Type B pancreatic cell (in vitro differentiated cells): ENCODE measurements at places on chromosomes 7 and 10.
A peak's percentile ranks its signal among the peaks of the same experiment; 100 is the strongest.

GRCh38 chr10:48946891-48947500 is 7.4 kb upstream of the LRRC18 start:
- peaks cover 5% of the 10 kb centered on the region for H3K4me1 ChIP-seq
- DNase-seq, result no peak
- H3K36me3 ChIP-seq, result no peaks in the 10 kb centered on the region
- no peak overlapping the region for H3K27ac ChIP-seq
- H3K27me3 ChIP-seq, result peaks cover 11% of the 10 kb centered on the region

GRCh38 chr7:133910761-133911160 is 216.4 kb upstream of the LRGUK start:
- H3K27me3 ChIP-seq, result no peaks in the 10 kb centered on the region
- H3K36me3 ChIP-seq, result peaks cover 10% of the 10 kb centered on the region
- DNase-seq, result no peak
- no peaks in the 10 kb centered on the region for H3K4me1 ChIP-seq
- no peak overlapping the region for H3K27ac ChIP-seq

GRCh38 chr7:41110186-41110585 is 592.7 kb downstream of the INHBA start:
- DNase-seq, result no peak
- peaks cover 23% of the 10 kb centered on the region for H3K4me1 ChIP-seq
- no peaks in the 10 kb centered on the region for H3K27me3 ChIP-seq
- H3K27ac ChIP-seq, result no peak overlapping the region
- H3K36me3 ChIP-seq, result no peaks in the 10 kb centered on the region

- H3K36me3 ChIP-seq, result peaks cover 4% of the 10 kb centered on the region
- DNase-seq, result peak; percentile 70
- peaks cover 7% of the 10 kb centered on the region for H3K27me3 ChIP-seq
- no peak overlapping the region for H3K27ac ChIP-seq
- peaks cover 31% of the 10 kb centered on the region for H3K4me1 ChIP-seq
Measured at GRCh38 chr7:1713502-1714484, 43.7 kb downstream of the ELFN1 start.

GRCh38 chr10:119189811-119190282 is 11.2 kb upstream of the PRDX3 start:
- H3K4me1 ChIP-seq, result peaks cover 22% of the 10 kb centered on the region
- no peaks in the 10 kb centered on the region for H3K27me3 ChIP-seq
- no peak for DNase-seq
- H3K4me3 ChIP-seq, result no peak overlapping the region
- no peaks in the 10 kb centered on the region for H3K36me3 ChIP-seq
- H3K27ac ChIP-seq, result peak overlapping the region; percentile 50

- no peaks in the 10 kb centered on the region for H3K27me3 ChIP-seq
- peaks cover 13% of the 10 kb centered on the region for H3K4me1 ChIP-seq
- no peak overlapping the region for H3K27ac ChIP-seq
- H3K4me3 ChIP-seq, result no peak overlapping the region
Measured at GRCh38 chr7:8154272-8154671, 107.7 kb downstream of the ICA1 start.

DNA sequence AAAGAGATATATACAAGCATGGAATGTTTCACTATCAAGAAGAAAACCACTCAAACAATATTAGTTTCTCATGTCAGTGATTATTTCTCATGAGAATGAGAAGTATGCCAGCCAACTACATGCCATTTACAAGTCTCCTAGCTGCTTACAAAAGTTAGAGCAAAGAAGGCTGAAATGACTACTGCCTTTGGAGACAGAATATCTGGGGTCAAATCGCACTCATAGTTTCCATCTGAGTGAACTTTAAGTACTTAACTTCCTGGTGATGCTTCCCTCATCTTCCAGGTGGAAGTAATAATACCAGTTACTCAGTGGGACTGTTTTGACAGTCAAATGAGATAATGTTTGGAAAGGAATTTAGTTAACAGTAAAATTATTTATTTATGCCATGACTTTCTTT is 42.0 kb upstream of the RHOBTB1 start:
- no peak for DNase-seq
- H3K27ac ChIP-seq, result no peak overlapping the region
- no peaks in the 10 kb centered on the region for H3K27me3 ChIP-seq
- H3K36me3 ChIP-seq, result peaks cover 8% of the 10 kb centered on the region
- H3K4me3 ChIP-seq, result no peak overlapping the region
- peaks cover 5% of the 10 kb centered on the region for H3K4me1 ChIP-seq

- peaks cover 10% of the 10 kb centered on the region for H3K4me1 ChIP-seq
- no peak for DNase-seq
- no peak overlapping the region for H3K27ac ChIP-seq
- H3K4me3 ChIP-seq, result no peak overlapping the region
- H3K36me3 ChIP-seq, result peaks cover under 1% of the 10 kb centered on the region
Measured at GRCh38 chr7:67398916-67399315, 402.3 kb downstream of the TYW1 start.

DNA sequence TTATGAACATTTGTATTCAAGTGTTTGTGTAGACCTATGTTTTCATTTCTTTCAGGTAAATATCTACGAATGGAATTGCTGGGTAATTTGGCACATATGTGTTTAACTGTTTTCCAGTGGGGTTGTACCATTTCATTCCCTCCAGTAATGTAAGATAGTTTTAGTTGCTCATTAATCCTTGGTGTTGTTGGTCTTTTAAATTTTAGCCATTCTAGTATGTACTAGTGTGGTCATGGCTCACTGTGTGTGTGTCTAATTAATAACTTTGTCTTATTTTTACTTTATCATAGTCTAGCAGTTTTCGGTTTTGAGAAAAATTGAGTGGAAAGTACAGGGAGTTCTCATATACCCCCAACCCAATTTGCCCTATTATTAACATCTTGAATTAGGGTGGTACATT is 278.8 kb downstream of the CAMK1D start:
- no peaks in the 10 kb centered on the region for H3K27me3 ChIP-seq
- no peak overlapping the region for H3K27ac ChIP-seq
- H3K36me3 ChIP-seq, result peaks cover 5% of the 10 kb centered on the region
- H3K4me1 ChIP-seq, result peaks cover 4% of the 10 kb centered on the region
- no peak for DNase-seq
- H3K4me3 ChIP-seq, result no peak overlapping the region

DNA sequence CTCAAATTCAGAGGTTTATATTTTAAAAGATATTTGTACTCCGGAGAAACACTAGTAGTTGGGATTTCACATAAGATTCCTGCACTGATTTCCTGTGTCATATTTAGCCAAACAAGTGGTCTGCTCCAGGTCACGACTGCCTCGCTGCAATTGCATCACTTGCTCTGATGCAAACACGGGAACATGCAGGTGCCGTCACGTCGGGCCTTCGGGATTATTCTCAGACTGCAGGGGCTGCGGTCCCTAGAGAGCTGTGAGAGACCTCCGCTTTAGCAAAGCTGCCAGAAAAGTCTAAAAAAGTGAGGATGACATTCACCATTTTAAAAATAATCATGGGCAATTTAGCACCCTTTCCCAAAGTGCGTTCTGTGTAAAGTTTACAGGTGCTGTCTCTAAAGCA is 93.5 kb upstream of the DDC start:
- no peak overlapping the region for H3K27ac ChIP-seq
- DNase-seq, result no peak
- H3K4me3 ChIP-seq, result no peak overlapping the region
- H3K27me3 ChIP-seq, result no peaks in the 10 kb centered on the region
- no peaks in the 10 kb centered on the region for H3K4me1 ChIP-seq

DNA sequence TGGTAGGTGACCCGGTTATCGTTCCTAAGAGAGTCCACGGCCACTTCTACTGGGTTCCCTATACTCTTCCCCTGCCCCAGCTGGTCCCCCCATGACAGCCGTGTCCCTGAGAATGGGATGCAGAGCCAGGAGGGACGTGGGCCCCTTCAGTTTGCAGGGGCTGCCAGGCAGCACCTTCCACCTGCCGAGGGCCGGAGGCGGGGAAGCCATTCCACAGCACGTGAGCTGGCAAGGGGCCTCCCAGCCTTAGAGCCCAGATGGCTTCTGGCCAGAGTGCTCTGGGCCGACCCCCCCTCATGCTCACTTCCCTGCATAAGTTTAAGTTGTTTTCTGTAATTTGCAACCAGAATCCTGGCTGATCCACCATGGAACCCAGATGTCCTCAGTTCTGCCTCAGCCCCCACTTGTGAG is 39.0 kb downstream of the DIP2C start:
- no peak overlapping the region for H3K4me3 ChIP-seq
- no peaks in the 10 kb centered on the region for H3K36me3 ChIP-seq
- H3K27me3 ChIP-seq, result no peaks in the 10 kb centered on the region
- peaks cover 32% of the 10 kb centered on the region for H3K4me1 ChIP-seq
- H3K27ac ChIP-seq, result peak overlapping the region; percentile 72

GRCh38 chr10:76921383-76922010 is 716.1 kb downstream of the KCNMA1 start:
- DNase-seq, result no peak
- peaks cover 17% of the 10 kb centered on the region for H3K4me1 ChIP-seq
- peaks cover 14% of the 10 kb centered on the region for H3K27me3 ChIP-seq
- H3K36me3 ChIP-seq, result no peaks in the 10 kb centered on the region

DNA sequence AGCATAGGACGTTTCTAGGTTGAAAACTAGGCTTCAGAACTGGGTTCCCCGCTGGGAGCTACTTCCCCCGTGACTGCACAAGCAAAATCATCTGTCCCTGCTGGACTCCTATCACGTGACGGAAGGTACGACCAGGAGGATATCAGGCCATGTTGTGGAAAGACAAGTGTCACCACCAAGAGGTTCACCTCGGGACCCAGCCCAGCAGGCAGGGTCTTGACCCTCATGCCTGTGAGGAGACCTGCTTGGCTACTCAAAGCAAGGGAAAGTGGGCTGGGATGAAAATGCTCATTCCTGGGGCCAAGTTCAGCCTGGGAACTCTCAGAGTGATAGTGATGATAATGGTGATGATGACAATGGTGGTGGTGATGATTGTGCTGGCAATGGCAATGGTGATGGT is 32.3 kb upstream of the DPYSL4 start:
- H3K27ac ChIP-seq, result no peak overlapping the region
- H3K4me3 ChIP-seq, result no peak overlapping the region
- no peaks in the 10 kb centered on the region for H3K4me1 ChIP-seq
- peaks cover 5% of the 10 kb centered on the region for H3K27me3 ChIP-seq
- no peak for DNase-seq
- H3K36me3 ChIP-seq, result no peaks in the 10 kb centered on the region

DNA sequence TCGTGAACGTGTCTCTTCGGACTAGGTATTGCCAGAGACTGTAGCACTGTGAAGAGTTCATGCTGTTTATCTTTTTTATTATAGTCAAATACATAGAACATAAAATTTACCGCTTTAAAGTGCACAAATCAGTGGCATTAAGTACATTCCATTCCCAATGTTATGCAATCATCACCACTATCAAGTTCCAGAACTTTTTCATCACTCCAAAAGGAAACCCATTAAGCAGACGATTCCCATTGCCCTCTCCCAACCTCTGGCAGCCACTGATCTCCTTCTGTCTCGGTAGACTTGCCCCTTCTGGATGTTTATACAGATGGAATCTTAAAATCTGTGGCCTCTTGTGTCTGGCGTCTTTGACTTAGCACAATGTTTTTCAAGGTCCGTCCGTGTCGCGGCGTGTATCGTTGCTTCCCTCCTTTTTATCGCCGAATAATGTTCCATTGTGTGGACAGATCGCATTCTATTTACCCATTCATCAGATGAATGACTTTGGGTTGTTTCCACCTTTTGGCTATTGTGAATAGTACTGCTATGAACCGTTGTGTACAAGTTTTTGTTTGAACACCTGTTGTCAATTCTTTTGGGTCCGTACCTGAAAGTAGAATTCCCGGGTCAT is 2.7 kb downstream of the PROSER2 start:
- no peak overlapping the region for H3K27ac ChIP-seq
- no peaks in the 10 kb centered on the region for H3K36me3 ChIP-seq
- peak overlapping the region; percentile 91 for H3K4me3 ChIP-seq
- peaks cover 32% of the 10 kb centered on the region for H3K4me1 ChIP-seq
- peaks cover 28% of the 10 kb centered on the region for H3K27me3 ChIP-seq

DNA sequence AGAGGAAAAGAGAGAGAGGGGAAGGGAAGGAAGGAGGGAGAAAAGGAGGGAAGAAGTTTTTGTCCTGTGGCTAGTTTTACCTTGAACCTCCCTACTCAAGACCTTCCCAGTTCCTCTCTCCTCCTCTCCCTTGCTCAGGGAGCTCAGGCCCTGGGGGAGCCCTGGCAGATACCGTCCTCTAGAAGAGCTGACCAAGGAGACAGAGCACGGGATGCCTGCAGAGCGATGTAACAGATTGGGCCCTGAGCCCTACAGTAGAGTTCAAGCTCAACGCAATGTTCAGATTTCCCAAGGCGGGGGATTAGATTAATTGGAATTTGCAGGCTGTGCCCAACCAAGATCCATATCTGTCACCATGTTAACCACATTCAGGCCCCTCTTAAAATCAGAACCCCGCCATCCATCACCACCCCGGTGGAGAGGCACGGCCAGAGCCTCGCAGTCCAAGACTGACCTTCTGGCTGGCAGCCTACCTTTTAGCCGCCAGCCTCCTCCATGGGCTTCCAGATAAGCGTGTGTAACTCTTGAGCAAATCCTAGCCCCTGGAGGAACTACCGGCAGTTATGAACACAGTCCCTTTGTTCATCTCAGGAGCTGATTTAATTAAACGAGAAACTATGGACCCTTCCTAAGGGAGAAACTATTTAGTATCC is 70.6 kb downstream of the KCNMA1 start:
- peaks cover 14% of the 10 kb centered on the region for H3K4me1 ChIP-seq
- DNase-seq, result no peak
- H3K27me3 ChIP-seq, result peaks cover 20% of the 10 kb centered on the region
- H3K27ac ChIP-seq, result no peak overlapping the region
- no peaks in the 10 kb centered on the region for H3K36me3 ChIP-seq

DNA sequence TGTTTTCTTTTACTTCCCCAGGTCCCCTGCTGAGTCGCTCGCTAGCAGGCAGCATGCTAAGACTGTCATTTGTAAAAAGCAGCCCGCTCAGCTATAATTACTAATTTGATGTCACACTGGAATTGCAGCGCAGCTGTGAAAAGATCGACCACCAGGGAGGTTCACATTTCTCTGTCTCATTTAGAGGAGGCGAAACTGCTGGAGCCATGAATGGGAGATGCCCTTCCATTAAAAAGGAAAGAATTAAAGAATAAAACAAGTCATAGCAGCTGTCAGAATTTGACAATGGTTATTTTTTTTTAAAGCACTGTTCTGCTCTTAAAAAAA is 153.5 kb downstream of the PIP4K2A start:
- peaks cover 25% of the 10 kb centered on the region for H3K4me1 ChIP-seq
- no peak overlapping the region for H3K27ac ChIP-seq
- peaks cover 8% of the 10 kb centered on the region for H3K27me3 ChIP-seq

- no peak overlapping the region for H3K27ac ChIP-seq
- no peak for DNase-seq
- peaks cover 9% of the 10 kb centered on the region for H3K4me1 ChIP-seq
- H3K4me3 ChIP-seq, result no peak overlapping the region
- H3K27me3 ChIP-seq, result peaks cover 38% of the 10 kb centered on the region
Measured at GRCh38 chr10:93541402-93542357, 24.8 kb upstream of the FFAR4 start.

GRCh38 chr7:101586078-101586905 is 42.8 kb downstream of the MYL10 start:
- no peak overlapping the region for H3K4me3 ChIP-seq
- H3K27ac ChIP-seq, result peak overlapping the region; percentile 64

- H3K4me1 ChIP-seq, result peaks cover 10% of the 10 kb centered on the region
- no peaks in the 10 kb centered on the region for H3K36me3 ChIP-seq
- no peaks in the 10 kb centered on the region for H3K27me3 ChIP-seq
- no peak for DNase-seq
- no peak overlapping the region for H3K27ac ChIP-seq
- no peak overlapping the region for H3K4me3 ChIP-seq
Measured at GRCh38 chr10:94288361-94289101, 74.2 kb downstream of the NOC3L start.
